ENCODE measurements at places on chromosomes 5 and 9. TPM values are rescaled to one million over a fixed set of nuclear protein-coding genes. Genes with fewer than 3 reads are reported as not detected.

DNA sequence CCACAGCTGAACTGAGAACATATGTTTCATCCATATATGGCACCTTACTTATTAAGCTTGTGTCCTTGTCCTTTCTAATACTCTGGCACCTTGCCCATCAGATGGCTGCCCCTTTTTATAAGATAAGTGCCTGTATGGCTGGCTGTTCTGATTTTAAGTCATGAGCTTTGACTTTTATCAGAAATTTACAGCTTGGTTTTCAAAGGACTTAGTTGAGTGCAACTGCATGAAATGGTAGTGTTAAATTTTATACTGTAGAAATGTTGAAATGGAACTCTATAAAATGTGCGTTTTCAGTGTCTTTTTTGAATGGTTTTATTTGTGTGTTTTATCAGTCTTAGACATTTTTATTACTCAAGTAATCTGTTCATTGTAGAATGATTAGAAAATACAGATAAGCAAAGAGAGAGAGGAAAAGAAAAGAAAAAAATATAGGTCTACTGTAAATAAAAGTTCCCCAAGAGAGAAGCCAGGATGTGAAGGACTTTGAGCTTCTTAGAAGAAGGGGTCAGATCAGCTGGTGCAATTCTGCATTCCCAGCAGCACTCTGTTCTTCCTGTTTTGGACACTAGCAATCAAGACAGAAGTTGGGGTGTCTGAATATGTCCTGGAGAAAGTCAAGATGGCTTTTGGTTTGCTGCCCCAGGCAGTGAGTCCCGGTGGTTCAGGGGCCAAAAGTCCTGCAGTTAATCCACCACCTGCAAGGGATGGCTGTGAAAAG is 38.9 kb downstream of the ARHGAP26 start:
- DNase-seq = no peak

DNA sequence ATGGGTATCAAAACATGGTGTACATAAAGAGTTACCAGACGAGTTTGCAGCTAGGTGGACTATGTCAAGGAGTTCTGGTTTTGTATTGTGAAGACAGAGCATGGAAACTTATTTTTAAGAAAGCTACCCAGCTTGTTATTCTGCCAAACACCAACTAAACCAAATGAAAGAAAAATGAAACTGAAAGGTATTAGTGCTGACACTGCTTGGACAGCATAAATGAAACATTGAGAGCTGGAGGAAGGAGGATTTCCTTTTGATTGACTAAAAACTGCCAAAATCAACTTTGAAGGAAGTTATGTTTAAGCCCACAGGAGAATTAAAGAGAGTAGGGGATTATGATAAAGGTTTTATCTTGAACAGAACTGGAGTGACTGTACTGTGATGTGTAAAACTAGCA is 766.2 kb downstream of the PTPRD start:
- DNase-seq = no peak

- no peak for DNase-seq
Measured at GRCh38 chr5:1124205-1125029, 12.6 kb upstream of the SLC12A7 start.

DNA sequence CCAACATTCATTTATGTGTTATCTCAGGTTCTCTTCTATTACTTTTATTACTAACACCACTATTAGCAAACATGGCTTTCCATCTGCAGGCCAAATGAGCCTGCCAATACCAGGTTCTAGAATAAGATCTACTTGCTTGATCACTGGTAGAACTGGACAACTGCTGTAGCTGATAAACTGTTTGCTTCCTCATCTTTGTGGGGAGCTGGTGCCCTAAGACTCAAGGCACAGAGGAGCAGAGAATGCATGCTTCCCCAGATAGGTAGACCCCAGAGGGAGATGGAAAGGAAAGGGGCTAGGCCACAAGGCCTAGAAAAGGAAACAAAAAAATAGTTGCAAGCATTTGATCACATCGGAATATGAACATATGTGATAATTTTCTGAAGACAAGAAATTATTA is 30.7 kb upstream of the AUH start:
- DNase-seq = no peak

The PCDHGA10 gene
- total RNA-seq = not detected

DNA sequence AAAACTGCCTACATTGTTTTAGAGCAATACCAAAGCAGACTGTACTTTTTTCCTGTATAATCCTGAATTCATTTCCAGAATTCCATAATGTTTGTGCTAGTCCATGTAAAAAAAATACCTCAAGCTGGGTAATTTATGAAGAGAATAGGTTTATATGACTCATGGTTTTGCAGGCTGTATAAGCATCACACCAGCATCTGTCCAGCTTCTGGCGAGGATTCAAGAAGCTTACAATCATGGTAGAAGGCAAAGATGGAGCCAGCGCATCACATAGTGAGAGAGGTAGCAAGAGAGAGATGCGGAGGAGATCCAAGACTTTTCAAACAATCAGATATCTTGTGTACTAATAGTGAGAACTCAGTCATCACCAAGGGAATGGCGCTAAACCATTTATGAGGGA is 280.3 kb upstream of the CDH9 start:
- no peak for DNase-seq

The NDST1 gene
- total RNA-seq = 0.50 TPM

DNA sequence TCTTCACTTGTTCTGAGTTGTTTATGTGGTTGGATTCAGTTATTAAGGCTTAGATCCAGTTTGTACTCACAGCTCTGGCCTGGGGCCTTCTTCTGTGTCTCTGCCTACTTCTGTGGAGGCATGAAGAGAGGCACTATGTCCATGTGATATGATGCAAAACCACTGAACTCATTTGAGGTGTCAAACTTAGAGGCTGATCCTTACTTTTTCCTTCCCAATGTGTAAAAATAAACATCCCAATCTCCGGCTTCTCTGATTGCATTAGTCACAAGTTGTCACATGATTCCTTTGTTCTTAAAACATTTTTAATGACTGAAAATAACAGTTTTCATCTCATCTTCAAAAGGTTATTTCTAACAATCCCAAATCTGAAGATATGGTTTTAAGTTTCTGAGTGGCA is 276.0 kb upstream of the RGMB start:
- no peak for DNase-seq

DNA sequence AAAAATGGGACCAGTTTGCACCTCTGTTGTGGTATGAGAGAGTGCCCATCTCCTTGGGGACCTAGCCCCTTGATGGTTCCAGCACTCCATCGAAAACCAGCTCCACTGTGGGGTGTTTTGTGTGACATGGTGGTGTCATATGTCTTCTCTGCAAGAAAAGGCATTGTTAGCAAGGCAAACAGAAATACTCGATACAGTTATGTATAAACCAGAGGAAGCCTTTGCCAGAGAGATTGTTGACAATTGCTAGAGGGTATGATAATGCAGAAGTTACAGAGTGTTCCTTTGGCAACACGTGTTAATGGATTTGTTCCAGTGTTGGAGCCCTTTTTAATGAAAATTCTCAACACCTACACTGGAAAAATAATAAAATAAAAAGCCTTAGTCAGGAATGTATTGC is 270.4 kb upstream of the DMRT1 start:
- DNase-seq = no peak

DNA sequence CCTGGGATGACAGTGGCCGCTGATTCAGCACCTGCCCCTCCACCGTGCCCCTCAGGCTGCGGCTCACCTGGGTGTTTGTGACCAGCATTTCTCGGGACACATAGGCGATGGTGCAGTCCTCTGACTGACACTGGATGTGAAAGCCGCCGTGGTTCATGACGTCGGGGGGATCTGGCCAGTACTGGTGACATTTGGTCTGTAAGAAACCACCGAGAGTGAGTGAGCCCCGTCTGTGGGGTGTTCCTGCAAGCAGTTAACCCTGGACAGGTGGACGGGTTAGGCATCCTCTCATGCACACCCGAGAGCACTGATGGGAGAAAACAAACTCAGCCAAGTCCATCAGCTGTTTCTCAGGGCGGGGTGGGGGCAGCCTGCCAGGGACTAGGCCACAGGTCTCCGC is 62.5 kb upstream of the EPB41L4B start:
- no peak for DNase-seq

- no peak for DNase-seq
Measured at GRCh38 chr9:121661328-121661727, 9.9 kb downstream of the DAB2IP start.

GRCh38 chr9:129242971-129243561 is 65.0 kb upstream of the IER5L start:
- DNase-seq = no peak

- DNase-seq = no peak
Measured at GRCh38 chr9:37156781-37157356, 36.5 kb downstream of the ZCCHC7 start.

DNA sequence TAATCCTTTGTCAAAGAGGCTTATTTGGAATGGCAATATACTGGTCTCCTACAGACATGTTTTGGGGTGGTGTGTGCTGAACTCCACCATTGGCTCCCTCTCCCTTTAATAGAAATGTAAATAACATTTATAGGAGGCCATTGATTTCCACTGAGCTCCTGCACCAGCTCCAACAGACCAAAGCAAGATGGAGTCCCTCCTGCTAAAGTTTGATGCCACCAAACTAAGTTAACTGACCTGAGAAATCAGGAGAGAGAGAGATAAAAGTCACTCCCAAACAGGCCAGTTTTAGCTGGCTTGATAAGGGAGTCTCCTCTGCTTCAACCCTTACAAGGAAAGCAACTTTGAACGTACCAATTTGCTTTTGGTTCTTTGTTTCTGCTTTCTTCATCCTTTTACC is 8.1 kb upstream of the SPIN1 start:
- no peak for DNase-seq

GRCh38 chr9:16459421-16460148 is 410.9 kb downstream of the BNC2 start:
- DNase-seq = no peak

GRCh38 chr9:84357275-84357674 is 16.7 kb upstream of the SLC28A3 start:
- no peak for DNase-seq

The TSLP gene
- total RNA-seq = 0.35 TPM

All from activated CD4-positive, alpha-beta T cell treated with anti-CD3 and anti-CD28 coated beads, Interleukin-2, amount 10 ng/mL, durations not matched to agents 7 days and 5 days (primary cell).